ENCODE measurements at places on chromosomes 5 and 9.

DNA sequence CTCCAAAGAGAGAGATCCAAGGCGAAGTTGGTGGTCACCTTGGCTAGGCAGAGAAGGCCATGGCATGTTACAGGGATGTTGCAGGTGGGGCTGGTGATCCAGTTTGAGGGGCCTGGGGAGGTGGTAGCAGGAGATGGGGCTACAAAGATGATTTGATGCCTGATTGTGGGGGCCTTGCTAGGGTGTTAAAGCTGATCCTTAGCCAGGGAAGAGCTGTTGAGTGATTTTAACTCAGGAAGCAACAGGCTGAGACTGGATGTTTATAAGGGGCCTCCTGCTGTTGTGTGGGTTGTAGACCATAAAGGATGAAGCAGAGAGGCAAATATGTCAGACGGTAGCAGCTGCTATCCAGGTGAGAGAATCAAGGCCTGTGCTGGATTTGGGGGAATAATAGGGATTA, 19.0 kb upstream of the SMAD5 start:
- DNase-seq, result no peak

GRCh38 chr9:99433555-99433954, 211.5 kb downstream of the SEC61B start:
- DNase-seq, result peak; percentile 9

DNA sequence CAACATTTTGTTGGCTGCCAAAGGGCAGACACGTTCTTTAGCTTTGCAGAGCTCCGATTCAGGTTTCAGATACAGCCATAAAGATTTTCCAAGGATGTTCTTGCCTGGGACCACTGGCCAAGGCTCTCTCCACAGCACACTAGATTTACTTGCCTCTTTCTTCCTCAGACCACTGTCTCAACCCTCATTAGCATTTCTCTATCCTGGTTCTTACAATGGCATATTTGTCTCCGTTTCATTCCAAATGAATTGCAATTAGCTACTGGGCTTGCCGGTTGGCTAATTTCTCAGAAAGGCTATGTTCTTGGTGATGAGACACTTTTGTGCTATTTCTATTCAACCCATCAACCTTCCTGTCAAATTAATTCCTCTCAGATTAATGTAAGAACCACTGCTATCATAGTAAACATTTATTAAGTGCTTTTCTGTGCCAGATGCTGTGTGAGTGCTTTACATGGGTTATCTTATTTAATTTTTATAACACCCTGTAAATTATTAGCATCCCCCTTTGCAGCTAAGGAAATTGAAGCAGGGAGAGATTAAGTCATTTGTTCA, 118.4 kb upstream of the NR3C1 start:
- DNase-seq, result no peak

- no peak for DNase-seq
Observed at GRCh38 chr9:109277451-109277850, 43.4 kb downstream of the EPB41L4B start.

DNA sequence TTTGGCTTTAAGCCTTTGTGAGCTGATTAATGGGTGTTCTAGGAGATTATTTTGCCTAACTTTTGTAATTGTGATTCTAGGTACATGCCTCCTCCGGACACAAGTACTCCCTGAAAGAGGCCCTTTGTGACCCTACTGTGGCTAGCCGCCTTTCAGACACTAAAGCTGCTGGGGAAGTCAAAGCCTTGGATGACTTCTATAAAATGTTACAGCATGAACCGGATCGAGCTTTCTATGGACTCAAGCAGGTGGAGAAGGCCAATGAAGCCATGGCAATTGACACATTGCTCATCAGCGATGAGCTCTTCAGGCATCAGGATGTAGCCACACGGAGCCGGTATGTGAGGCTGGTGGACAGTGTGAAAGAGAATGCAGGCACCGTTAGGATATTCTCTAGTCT, 13.6 kb downstream of the ITGA1 start:
- DNase-seq, result no peak

GRCh38 chr9:109880276-109881169, 100.5 kb downstream of the PALM2AKAP2 start:
- DNase-seq, result no peak

DNA sequence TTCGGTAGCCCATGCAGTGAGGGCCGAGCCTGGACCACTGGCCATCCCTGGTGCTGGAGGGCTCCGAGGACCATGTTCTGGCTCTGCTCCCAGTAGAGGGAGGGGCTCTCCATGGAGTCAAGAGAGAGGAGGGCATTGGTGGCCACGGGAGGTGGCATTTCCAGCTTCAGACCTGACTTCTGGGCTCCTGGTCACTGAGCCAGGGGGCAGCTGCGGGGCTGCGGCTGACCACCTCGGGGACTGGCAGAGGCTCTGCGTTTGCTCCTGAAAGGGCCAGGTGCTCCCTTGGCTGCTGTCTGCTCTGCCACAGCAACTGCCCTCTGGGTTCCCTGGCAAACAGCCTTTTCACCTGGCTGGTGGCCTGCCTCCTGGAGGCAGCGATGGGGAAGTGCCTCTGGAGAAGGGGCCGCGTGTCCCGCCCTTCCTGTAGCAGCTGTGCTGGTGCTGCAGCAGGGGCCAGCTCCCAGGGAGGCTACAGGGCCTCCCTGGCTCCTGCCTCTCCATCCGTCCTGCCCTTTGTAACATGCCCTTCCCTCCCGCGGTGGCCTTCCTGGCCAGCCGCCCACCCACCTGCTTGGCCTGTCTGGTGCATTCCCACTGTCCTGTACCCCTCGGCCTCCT, 144.6 kb downstream of the CACNA1B start:
- no peak for DNase-seq

DNA sequence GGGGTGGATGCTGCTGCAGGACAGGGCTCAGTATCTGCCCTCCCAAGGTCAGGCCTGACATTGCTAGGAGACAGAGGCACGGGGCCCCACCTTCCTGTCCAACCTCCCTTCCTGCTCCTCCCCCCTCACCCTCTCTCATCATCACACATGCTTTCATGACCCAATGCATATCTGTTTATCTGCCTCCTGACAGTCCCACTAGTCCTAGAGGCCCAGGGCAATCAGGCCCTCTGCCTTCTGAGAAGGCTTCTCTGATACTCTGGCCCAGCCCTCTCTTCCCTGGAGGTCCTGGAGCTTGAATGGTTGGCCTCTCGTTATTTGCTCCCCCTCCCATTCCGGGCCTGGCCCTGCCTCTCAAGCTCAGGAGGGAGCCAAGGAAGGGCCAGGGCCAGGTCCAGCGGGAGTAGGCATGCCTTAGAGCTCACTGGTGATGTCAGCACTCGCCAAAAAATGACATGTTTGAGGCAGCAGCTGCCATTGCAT, 90.6 kb upstream of the SAP30L start:
- no peak for DNase-seq

GRCh38 chr5:54217826-54218503, 92.4 kb downstream of the ARL15 start:
- no peak for DNase-seq

All from activated T-helper 1 cell treated with anti-CD3 and anti-CD28 coated beads, Interleukin-2, amount 50 U/mL, for 16 hours (primary cell).